Astrocyte of the cerebellum (primary cell): ENCODE measurements at places on chromosomes 3 and 15.

GRCh38 chr15:87365186-87365585, 891.4 kb downstream of the NTRK3 start:
- peak; percentile 68 for DNase-seq

GRCh38 chr3:172622916-172623700, 87.8 kb downstream of the NCEH1 start:
- peak; percentile 82 for DNase-seq

DNA sequence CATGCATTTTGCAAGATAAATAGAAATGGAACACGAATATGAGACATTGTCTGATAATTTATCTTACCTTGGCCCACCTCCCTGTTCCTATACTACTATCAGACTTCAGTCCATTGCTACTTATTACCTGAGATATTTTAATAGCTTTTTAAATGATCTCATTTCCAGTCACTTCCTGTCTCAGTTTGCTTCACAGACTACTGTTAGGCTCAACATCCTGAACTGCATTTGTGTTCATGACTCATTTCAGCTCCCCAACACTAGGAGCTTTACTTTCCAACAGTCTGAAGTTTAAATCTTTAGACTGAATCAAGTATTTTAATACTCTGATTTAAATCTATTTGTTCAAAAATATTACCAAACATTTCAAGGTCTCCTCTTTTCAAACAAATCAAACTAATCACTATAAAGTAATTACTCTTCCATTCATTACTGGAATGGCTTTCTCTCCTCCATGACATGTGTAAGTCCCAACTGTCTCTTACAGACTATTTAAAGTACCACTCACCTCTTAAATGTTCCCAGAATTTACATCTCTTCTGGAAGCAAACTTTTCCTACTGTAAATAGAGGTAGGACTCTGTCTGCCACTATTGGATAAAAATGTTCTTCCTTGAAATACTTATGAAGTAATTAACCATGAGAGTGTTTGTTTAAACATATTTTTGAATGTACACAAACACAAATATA, 1277.6 kb downstream of the ZPLD1 start:
- no peak for DNase-seq

DNA sequence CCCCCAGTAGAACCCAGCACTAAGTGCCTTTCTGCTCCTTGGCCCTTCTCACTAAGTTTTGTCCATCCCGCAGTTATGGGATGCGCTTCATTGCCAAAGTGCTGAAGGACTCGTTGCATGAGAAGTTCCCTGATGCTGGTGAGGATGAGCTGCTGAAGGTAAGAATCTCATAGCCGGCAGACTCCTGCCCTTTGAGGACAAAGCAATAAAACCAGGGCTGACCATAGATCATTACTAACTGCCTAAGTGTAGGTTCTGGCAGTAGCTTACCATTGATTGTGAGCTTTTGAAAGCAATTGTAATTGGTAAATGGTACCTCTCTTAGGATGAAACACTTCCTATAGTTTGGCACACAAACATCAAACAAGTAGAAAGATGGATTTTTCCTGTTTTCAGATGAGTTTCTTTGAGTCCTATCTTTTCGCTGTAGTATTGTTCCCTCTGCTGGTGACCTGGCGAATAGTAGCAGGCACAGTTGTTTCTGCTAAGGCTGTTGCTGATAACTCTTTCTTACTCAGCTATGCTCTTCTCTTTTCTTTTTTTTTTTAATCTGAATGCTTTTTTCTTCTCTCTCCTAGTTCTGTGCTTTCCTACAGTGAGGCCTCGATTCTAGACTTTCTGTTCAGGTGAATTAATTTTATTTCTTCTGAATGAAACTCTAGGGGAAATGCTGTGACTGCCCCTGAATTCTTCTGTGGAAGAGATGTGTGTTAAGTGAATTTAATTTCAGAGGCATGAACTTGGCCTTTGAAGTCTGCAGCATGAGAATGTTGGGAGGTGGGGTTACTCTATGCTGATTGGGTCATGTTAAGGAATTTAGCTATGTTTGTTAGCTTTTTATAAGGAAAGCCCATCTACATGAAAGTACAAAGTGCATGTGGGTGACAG, 47.4 kb upstream of the CRTC3 start:
- DNase-seq = peak; percentile 35

GRCh38 chr15:71575474-71576045, 234.8 kb upstream of the NR2E3 start:
- DNase-seq = no peak

GRCh38 chr15:66948294-66948693, 117.1 kb upstream of the SMAD3 start:
- no peak for DNase-seq

DNA sequence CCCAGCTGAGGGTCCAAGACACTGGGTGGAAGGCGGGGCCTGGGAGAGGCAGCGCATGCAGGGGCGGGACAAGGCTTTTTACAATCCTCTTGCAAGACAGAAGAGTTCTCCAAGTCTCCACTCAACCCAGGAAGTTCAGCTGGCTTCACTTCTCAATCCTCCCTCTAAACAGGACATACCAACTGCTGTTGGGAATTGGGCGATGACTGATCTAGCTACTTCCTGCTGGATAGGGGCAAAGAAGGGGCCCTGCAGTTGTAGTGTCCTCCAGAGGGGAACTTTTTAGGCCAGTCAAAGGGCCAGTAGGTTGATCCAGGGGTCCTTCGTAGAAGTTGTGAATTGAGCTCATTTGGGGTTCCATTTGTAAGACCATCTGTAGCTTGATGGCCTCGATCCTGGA, 94.6 kb upstream of the TERB2 start:
- no peak for DNase-seq

- DNase-seq = no peak
Observed at GRCh38 chr15:96448923-96449322, 118.4 kb downstream of the NR2F2 start.

GRCh38 chr3:178320456-178321351, 215.5 kb upstream of the KCNMB2 start:
- peak; percentile 60 for DNase-seq

DNA sequence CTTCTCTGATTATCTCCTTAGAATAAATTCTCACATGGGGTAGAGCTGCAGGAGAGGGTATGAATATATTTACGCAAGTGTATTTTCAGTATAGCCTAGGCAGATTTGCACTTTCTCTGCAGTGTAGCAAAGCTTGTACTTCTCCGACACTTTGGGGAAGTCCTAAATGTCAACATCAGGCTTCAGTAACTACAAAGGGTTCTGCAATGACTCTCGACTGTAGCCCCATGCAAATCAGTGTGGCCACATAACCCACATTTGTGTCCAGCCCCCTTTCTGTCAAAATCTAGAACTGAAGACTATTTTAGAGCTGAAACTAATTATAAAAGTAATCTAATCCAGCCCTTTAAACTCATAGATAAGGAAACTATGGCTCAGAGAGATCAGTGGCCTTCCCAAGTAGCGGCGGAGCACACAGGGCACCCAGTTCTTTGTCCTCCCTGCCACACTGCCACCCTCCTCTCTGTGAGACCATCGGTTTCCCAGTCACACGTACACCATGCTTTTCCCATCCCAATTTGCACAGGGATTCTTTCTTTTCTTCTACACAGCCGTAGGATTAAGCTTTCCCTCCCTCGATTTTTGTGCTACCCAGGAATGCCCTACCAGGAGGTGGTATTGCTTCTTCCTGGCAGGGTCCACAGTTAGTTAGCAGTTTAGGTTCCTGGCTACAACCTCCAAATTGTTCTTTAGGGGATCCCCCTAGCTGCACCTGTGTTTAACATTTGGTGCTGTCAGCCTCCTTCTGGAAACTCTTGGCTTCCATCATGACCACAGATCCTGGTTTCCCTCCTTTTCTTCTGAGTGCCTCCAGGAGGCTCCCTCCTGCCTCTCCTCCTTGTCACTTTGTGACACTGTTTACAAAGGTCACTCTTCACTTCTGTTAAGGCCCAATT, 22.9 kb downstream of the MRAS start:
- DNase-seq = no peak

- DNase-seq = peak; percentile 95
Observed at GRCh38 chr3:40847551-40847992, 322.8 kb downstream of the ZNF621 start.

GRCh38 chr3:105781871-105782270, 86.9 kb downstream of the CBLB start:
- DNase-seq = no peak

DNA sequence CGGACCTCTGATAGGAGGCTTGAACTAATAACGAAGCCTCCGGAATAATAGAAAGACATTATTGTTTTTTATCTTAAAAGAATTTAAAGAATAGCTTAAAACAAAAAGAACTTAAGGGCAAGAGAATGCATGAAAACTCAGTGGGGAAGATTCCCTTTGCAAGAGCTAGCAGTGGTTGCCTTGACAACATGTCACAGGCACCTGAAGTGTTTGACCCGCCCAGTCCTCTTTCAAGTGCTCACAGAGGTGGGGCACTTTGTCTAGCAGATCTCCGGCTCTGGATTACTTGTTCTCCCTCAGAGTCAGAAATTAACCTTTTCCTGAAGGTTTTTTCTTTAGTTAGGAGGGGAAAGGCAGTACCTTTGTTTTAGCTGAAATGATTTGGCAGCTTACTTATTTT, 37.8 kb downstream of the LARS2 start:
- no peak for DNase-seq

GRCh38 chr3:157045238-157045850, 114.6 kb downstream of the CCNL1 start:
- no peak for DNase-seq

GRCh38 chr15:88395872-88396781, 71.1 kb downstream of the MRPL46 start:
- DNase-seq = no peak

GRCh38 chr3:40035177-40035576, 225.8 kb downstream of the MYRIP start:
- DNase-seq = no peak

- no peak for DNase-seq
Observed at GRCh38 chr3:26375843-26376530, 246.6 kb upstream of the LRRC3B start.

- DNase-seq = no peak
Observed at GRCh38 chr3:157529751-157530150, 26.5 kb upstream of the VEPH1 start.

GRCh38 chr3:134630506-134630905, 20.3 kb downstream of the KY start:
- no peak for DNase-seq

DNA sequence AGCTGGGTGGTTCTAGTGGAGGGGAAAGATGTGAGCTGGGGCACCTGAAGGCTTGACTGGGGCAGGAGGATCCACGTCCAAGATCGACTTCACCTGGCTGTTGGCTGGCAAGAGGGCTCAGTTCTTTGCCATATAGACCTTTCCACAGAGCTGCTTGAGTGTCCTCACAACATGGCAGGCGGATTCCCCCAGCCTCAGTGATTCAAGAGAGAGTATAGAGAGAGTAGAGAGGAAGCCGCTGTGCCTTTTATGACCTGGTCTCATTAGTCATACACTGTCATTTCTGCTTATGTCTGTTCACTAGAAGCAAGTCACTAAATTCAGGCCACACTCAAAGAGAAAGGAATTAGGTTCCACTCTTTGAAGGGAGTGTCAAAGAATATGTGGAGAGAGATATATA, 101.6 kb downstream of the APBA2 start:
- DNase-seq = no peak

GRCh38 chr15:31300981-31301672, 25.5 kb upstream of the KLF13 start:
- no peak for DNase-seq

DNA sequence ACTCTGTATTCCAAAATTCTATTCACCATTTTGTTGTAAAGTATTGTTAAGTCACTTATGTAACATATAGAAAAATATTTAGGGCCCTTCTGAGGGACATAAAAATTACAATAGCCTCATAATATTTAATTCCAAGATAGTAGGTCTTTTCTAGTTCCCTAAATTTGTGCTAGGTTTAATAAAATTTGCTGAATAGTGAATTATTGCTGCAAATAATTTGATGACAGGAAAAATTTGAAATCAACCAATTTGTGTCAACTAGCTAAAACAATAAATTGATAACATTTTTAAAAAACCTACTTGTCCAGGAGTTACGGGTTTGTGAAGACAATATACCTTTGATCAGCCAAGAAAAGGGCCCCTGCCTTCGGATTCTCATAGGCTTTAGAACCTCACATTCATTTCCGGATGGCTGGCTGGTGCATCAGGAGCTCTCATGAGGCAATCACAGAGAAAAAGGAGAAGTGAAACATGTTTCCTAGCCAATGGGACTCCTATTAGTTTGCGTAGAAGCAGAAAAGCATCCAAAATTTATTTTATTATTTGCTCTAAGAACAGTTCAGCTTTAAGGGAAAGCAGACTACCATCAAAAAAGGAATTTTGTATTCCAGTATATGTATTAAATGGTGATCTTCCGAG, 177.2 kb downstream of the LRRC3B start:
- no peak for DNase-seq

- no peak for DNase-seq
Observed at GRCh38 chr15:74170875-74171578, 2.5 kb upstream of the ISLR start.

GRCh38 chr3:11613851-11614487, 29.7 kb downstream of the VGLL4 start:
- no peak for DNase-seq

DNA sequence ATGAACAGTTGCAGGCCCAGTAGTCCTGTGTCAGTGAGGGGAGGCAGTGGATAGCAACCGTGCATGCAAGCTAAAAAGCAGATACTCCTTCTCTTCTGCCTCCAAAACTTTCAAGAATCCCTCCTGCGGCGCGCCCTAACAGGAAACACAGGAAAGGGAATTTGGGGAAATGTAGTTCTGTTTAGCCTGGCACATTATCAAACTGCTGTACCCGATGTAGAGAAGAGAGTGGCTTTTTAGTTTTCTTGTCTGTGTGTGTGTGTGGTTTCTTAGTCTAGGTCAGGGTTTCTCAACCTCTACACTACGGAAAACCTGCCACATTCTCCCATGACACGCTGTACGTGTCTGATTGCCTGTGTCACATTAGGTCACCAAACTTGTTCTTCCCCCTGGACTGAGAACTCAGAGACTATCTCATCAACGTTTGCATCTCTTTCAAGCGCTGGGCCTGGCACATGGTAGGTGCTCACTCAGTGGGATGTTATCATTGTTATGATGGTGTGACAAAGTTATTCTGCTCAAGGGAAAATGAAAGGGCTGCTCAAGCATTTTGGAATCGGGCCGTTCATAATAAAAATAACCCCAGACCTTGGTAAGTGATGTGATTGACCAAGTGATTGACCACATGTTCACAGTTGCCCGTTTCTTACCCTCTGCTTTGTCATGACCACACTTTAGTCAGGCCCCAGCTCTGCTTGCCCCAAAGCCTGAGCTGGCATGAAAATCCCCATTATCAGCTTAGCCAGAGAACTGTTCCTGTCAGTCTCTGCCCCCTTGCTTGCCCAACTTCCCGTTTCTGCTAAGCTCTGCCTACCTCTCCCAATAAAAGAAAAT, 33.2 kb downstream of the TM4SF4 start:
- no peak for DNase-seq

- peak; percentile 89 for DNase-seq
Observed at GRCh38 chr3:169699536-169700050, 36.1 kb upstream of the MECOM start.

DNA sequence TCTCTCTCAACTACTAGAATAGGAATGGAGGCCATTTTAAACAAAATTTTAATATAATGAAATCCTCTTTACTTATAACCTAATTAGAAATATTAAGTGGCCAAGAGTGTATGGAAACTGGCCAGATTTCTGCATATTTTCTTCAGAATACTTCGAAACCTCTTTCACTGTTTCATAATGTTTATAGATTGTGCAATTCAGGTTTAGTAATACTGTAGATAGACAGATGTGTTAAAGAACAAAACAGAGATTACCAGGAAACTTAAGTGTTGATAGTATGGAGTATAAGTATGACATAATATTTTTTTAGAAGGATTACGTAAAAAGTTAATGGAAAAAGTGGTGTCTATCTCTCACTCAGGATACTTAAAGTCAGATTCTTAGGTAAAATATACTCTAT, 4.7 kb downstream of the ABHD5 start:
- DNase-seq = peak; percentile 24

- DNase-seq = peak; percentile 77
Observed at GRCh38 chr3:111246967-111247760, 175.5 kb downstream of the NECTIN3 start.
